ENCODE measurements at places on chromosomes 12 and 14. TPM values are rescaled to one million over a fixed set of nuclear protein-coding genes. Genes with fewer than 3 reads are reported as not detected.

GRCh38 chr14:75559451-75560222, 18.8 kb upstream of the FLVCR2 start:
- peak; percentile 54 for DNase-seq

DNA sequence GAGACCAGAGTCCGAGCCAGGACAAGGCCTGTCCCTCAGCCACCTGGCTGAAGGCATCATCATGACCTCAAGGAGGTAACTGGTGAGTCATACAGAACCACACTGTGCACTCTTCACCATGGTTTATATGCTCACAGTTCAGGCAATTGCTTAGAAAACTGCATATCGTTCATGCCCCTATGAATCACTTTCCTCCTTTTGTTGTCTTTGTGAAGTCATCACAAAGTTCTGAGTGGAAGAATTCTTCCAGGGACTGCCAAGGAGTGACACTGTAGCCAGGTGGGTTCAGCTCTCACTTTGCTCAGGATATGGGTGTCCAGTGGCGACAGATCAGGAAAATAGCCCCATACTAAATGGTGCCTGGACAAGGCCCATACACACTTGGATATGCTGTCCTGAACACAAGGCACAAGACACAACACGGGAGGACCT, 92.5 kb downstream of the DPF3 start:
- peak; percentile 97 for DNase-seq

GRCh38 chr14:26414926-26415325, 182.9 kb downstream of the NOVA1 start:
- DNase-seq = no peak

AQP6 gene
- total RNA-seq = not detected

DNA sequence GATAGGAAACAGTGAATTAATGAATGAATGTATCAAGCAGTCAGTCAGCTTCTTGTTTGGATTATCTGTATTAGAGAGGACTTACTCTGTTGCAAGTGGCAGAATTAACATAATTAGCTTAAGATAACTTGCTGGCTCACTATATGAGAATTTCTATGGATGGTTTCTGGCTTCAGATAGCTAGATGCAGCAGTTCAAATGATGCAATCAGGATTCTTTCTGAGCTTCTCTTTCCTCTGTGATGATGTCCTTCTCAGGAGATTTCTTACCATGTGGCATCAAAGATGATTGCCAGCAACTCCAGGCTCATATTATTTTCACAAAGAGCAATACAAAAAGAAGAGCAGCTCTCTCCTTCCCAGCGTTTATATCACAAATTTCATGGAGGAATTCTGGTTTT, 30.7 kb downstream of the FRMD6 start:
- DNase-seq = no peak

GRCh38 chr12:73124480-73124879, 852.3 kb downstream of the TRHDE start:
- no peak for DNase-seq

C12orf54 gene
- total RNA-seq = not detected

DNA sequence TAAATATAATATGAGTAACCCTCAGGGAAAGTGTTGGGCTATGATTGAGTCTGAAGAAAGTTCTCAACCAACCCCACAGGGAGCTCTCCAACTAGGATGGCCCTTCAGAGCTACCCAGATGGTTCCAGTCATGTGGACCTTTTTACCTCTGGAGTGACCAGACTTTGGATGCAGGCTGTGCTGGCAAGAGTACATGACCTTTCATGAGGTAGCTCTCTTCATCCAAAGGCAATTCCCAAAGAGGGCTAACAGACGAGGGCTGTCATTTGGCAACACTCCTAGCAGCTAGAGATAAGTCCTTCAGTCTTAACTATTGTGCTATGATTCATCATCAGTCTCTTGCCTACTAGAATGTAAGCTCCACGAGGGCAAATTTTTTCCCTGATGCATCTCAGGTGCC, 75.4 kb downstream of the DUSP6 start:
- DNase-seq = no peak

NID2 gene
- total RNA-seq = 1.6 TPM

DNA sequence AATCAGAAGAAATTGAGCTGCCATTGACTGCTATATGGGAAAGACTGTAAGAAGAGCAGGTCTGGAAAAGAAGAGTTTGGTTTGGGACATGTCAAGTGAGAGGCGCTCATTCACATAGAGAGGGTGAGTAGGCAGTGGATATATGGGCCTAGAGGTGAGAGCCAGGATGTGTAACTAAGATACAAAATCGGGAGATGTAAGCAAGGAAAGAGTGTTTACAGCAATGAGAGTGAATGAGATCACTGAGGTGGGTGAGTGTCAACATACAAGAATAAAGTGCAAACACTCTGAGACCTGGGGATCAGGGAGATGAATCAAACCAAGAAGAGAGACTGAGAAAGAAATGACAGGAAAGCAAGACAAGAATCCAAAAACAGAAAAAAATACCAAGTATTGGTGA, 58.0 kb upstream of the RTRAF start:
- no peak for DNase-seq

GRCh38 chr12:116734156-116734768, 3.6 kb downstream of the SPRING1 start:
- no peak for DNase-seq

DNA sequence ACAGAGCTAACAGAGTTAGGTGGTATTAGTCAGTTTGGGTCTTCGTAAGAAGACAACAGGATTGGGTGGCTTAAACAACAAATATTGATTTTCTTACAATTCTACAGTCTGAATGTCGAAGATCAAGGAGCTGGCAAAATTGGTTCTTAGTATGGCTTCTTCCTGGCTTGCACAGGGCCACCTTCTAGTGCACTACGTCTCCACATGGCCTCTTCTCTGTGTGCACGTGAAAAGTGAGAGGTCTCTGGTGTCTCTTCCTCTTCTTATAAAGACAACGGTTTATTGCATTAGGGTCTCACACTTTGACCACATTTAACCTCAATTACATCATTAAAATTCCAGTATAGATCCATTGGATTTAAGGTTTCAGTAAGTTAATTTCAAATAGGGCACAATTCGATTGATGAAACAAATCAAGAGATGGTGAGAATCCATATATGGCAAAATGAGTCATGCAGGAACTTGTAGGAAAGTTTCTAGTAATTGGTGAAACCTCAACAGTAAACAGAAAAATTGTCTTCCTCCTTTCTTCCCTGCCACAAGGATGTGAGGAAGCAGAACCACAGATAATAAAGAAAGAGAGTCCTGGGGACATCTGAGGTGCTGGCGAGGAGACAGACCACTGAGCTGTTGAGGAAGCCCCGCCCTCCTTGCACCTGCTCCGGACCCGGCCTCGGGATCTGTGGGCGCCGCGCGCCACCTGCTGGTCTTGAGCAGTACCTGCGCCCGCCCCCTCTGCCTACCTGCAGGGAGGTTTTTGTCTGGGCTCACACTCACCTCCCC, 846.7 kb downstream of the TMEM121 start:
- DNase-seq = peak; percentile 31

DNA sequence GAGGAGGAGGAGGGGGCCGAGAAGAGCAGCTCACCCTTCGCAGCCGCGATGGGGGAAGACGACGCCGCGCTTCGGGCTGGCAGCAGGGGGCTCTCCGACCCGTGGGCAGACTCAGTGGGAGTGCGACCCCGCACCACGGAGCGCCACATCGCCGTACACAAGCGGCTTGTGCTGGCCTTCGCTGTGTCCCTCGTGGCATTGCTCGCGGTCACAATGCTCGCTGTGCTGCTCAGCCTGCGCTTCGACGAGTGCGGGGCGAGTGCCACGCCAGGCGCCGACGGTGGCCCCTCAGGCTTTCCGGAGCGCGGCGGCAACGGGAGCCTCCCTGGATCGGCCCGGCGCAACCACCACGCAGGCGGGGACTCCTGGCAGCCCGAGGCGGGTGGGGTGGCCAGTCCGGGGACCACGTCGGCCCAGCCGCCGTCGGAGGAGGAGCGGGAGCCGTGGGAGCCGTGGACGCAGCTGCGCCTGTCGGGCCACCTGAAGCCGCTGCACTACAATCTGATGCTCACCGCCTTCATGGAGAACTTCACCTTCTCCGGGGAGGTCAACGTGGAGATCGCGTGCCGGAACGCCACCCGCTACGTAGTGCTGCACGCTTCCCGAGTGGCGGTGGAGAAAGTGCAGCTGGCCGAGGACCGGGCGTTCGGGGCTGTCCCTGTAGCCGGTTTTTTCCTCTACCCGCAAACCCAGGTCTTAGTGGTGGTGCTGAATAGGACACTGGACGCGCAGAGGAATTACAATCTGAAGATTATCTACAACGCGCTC, 745 bp downstream of the TRHDE start:
- no peak for DNase-seq

RGS6 gene
- total RNA-seq = not detected

DNA sequence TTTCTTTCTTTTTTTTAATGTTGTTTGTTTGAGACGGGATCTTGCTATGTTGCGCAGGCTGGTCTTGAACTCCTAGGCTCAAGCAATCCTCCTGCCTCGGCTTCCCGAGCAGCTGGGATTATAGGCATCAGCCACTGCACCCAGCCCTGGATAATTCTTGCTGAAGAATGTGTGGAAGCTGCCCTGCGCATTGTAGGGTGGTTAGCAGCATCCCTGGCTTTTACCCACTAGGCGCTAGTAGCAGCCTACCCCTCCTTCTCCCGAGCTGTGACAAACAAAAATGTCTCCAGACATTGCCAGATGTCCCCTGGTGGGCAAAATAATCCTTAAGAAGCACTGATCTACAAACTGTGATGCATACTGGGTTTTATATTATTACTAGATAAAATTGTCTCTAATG, 6.6 kb downstream of the DCAF4 start:
- no peak for DNase-seq

DNA sequence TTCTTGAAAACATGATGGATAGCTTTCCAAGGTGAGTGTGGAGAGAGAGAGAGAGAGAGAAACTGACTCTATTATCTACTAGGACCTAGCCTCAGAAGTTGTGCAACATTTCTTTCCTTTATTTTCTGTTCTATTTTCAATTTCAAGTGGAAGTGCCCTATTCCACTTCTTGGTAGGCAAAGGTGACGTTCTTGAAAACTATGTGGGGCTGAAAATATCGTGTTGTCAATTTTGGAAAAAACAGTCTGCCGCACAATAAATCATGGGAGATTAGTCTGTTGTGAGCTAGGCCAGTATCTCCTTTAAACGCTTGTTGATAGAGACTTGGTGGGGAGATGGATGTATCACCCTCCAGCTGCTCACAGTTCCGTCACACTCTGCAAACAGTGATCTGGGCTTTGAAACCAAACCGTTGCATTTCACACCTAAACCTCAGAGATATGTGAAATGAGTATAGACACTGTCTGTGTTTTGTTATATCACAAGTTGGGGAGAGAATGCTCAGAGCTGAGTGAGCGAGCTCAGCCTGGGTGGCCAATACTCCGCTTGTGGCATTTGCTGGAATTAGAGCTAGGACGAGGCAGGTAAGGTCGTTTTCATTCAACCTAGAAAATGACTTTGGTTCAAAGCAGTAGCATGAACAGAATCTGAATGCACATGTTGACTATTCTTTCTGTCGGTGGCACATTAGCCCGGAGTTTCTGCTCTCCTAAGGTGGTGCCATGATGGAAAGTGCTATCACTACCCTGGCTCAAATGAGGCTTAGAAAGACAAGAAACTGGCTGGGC, 75.1 kb upstream of the ST8SIA1 start:
- no peak for DNase-seq

- no peak for DNase-seq
Measured at GRCh38 chr12:54497883-54498282, 331 bp downstream of the NCKAP1L start.

ANG gene
- total RNA-seq = 0.33 TPM

CCDC197 gene
- not detected for total RNA-seq

GPR132 gene
- total RNA-seq = 0.21 TPM

- DNase-seq = peak; percentile 28
Measured at GRCh38 chr14:96086574-96087077, 47.5 kb downstream of the C14orf132 start.

GRCh38 chr12:89040146-89040964, 311.9 kb downstream of the DUSP6 start:
- peak; percentile 57 for DNase-seq

GLI1 gene
- 4.0 TPM for total RNA-seq

DNA sequence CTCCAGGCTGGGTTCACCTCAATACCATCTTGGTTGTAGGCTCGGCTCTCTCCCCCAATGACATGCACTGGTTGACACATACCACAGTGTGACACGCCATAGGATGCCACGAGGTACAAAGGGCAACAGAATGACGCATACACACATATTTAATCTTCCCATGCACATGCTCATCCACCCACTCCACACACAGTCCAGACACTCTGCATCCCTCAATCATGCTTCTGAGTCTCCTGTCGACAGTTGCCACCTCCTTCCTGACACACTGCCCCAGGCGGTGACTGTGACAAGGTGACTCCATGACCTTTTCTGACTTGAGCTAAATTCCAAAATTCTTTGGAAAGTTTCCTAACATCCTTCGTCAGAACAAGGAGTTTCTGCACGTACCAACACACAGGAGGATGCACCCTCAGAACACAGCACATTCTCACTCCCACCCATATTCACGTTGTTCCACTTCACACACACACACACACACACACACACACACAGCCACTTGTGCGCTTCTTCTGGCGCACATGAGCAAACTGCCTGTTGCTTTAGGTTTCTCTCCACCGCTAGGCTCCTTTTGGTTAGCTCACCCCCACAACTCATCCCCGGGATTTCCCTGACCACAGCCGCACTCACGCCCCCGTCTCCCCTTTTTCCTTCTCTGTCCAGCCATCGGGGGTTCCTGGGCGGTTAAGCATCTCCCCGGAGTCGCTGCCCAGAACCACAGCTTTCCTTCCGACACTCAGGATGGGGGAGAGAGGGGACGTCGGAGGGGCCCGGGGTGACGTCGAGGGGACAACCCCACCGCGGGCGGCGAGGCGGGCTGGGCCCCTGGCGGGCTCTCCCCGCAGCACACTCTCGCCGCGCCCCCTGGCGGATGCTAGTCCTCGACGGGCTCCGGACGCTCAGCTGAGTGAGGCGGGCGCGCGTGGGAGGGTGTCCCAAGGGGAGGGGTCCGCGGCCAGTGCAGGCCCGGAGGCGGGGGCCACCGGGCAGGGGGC, 536 bp upstream of the WNT1 start:
- no peak for DNase-seq

KCNH3 gene
- total RNA-seq = 5.2 TPM

ESPL1 gene
- total RNA-seq = 16.8 TPM

GRCh38 chr14:54083549-54084239, 127.1 kb upstream of the BMP4 start:
- peak; percentile 19 for DNase-seq

DNA sequence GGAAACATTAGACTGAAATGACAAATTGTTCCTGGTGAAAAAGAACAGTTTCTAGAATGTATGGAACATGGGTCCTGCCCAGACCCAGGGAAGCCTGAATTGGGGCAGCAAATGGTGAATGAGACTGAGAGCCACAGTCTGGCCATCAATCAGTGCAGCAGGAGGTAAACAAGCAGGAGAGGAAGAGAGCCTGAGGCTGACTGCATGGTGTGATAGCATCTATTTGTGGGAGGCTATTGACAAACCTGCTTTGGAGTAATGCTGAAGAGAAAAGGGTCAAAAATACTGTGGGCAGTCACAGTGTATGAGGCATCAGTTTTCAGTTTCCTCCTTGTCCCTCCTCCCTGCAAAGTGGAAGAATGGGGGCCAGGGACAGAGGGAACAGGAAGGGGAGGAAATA, 136.8 kb downstream of the ANKS1B start:
- no peak for DNase-seq

KRT4 gene
- total RNA-seq = not detected

SLC6A13 gene
- total RNA-seq = 0.20 TPM
